ENCODE measurements at places on chromosomes 2 and 18.

DNA sequence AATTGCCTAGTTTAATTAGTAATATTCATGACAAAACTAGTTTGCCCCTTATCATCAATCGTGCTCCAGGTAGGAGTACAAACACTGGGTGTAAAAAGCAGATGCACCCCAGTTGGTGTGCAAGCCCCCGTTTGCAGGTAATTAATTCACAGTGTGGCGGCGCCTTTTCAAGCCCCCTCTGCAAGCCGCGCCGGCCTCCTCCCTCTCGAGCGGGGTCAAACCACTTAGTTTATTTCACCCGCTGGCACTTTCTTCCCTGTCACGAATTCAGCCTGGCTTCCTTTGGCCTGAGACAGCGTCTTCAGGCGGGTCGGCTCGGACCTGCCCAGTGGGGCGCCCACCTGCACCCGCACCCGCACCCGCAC, 64.7 kb upstream of the MAPRE2 start:
- DNase-seq: no peak

DNA sequence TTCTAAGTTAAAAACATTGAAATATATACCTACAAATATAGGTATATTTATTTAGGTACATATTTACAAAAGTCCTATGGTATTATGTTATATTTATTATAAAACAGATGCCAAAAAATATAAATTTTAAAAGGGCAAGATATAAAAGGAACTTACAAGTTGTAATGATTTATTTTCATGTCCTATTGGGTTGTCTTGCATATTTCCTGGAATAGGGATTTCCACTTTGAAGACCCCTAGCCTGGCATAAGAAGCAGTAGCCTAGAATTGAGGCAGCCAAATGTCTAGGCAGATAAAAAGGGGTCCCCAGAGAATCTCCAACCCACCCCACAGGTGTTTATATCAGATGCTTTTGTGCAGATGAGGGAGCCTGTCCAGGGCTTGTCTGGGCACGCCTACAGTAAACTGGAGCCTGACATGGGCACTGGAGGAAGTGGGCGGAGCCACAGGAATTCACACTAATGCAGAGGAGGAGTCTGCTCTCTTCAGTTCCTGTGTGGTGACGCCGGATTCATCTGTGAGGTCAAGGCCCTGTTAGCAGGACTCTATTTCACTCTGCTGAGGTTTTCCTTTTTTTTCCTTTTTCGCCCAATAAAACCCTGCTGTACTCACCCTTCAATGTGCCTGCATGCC, 1088.9 kb upstream of the PIK3C3 start:
- no peak for DNase-seq

DNA sequence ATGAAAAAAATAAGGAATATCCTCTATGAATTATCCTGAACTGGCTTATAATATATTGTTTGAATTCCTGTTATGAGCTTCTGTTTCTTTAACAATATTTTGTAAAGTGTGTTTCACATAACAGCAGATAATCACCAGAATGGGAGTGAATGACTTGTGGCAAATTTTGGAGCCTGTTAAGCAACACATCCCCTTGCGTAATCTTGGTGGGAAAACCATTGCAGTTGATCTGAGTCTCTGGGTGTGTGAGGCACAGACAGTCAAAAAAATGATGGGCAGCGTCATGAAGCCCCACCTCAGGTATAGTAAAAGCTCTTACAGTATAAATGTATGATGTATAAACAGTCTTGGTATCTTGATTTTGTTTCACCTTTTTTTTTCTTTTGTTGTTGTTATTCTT, 5.9 kb downstream of the GEN1 start:
- peak; percentile 13 for DNase-seq

DNA sequence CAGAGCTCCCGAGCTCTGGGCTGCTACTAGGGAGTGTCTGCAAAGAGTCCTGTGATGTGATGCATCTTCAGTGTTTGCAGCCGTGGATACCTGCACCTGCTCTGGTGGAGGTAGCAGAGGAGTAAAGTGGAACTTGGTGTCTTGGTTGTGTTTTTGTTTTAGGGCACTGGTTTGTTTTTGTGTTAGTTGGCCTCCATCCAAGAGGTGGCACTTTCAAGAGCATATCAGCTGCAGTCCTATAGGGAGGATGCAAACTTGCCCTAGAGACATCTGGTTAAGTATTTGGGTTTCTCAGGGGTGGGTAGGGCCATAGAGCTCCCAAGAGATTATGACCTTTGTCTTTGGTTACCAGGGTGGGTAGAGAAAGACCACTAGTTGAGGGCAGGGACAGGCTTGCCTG, 1249.0 kb upstream of the FAM98A start:
- DNase-seq: no peak

DNA sequence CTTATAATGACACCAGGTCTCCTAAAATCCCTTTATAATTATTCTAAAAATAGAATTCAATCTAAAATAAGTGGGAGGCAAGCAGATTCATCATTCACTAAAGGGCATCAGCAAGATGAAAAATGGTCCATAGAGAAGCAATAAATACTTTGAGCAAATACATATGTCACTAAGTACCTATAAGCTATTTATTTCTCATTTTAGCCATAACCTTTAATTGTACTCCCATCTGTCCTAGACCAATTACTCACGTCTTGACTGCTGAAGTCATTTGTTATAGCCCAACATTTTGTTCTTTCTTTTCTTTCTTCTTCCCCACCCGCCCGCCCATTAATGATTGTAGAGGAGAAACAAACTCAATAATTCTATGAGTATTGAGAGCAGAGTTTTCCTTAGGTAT, 105.7 kb downstream of the MAP2 start:
- no peak for DNase-seq
